Activated T-helper 17 cell treated with anti-CD3 and anti-CD28 coated beads, Interleukin-2, amount 50 U/mL, for 72 hours (primary cell): ENCODE measurements at places on chromosomes 6 and 20. TPM values are rescaled to one million over a fixed set of nuclear protein-coding genes. Genes with fewer than 3 reads are reported as not detected.
A peak's percentile ranks its signal among the peaks of the same experiment; 100 is the strongest.

The TFAP2D gene
- total RNA-seq, result not detected

The CST4 gene
- not detected for total RNA-seq

The PARD6B gene
- 3.2 TPM for total RNA-seq

The ANGPT4 gene
- 0.06 TPM for total RNA-seq

The SDC4 gene
- 21.6 TPM for total RNA-seq

The BPIFB1 gene
- not detected for total RNA-seq

The RAD21L1 gene
- not detected for total RNA-seq

The POM121L2 gene
- not detected for total RNA-seq

DNA sequence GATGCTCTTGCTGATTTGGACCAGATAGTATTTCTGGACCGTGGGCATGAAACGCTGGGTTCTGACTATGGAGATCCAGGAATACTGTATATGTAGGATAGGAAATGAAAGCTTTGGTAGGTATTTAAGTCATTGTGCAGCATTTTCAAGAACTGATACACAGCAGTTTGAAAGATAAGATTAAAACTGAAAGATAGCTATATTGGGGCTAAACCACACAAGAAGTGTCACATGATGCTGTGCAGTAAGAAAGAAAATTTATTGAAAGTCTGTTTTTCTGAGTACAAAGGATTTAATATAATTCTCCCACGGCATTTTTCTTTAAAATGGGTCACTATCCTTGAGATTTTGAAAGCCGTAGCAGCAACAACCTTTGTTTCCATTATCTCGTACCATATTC, 305 bp downstream of the IL17A start:
- ATAC-seq, result peak; percentile 57

DNA sequence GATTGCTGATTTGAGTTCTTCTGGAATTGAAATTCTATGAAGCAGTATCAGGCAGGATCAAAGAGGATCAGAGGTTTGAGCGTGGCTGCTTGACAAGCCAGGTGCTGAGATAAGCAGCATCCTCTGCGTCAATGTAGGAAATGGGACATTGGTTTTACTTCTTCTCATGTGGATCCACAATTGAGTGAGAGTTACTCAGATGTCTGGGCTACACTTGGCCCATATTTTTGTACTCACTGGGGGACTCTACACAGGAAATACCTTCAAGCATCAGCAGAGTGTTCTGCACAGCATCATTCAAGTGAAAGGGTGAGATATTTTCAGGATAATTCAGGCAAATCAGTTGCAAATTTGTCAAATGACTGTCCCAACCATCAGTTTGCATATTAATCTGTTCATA, 613.9 kb upstream of the ARID1B start:
- ATAC-seq, result peak; percentile 19

DNA sequence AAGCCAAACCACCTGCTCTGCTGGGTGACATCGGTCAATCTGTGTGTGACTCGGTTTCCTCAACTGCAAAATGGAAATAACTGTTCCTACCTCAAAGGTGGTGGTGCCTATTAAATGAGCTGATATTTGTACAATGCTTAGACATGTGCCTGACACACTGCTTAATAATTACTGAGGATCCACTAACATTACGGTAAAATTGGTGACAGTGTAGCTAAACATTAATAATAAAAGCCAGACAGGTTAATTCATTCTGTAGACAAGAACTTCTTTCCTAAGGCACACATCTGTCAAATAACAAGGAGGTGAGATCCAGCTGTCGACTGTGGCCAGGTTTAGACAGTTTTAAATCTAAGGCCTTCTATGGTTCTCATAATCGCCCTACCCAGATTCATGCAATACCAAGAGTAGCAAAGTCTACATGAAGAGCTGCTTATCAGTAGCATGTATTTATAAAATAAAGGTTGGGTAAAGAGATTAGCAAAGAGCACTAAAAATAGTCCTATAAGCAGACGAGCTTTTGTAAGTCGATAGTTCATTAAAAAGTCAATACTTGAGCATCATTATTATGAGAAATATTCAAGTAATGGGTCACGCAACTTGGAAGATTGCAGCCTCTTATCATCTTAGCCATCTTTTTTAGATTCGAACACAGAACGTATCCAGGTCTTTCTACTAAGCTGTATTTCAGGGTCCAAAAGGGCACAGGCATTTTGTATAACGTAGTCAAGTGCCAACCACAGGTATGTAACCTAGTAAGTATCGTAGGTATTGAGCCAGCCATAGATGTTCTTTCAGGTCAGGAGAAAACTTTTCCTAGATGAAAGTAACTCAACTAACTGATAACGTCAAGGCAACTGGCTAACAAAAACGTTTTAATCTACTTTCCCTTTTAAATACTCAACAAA, 3.2 kb downstream of the CNKSR3 start:
- no peak for ATAC-seq

DNA sequence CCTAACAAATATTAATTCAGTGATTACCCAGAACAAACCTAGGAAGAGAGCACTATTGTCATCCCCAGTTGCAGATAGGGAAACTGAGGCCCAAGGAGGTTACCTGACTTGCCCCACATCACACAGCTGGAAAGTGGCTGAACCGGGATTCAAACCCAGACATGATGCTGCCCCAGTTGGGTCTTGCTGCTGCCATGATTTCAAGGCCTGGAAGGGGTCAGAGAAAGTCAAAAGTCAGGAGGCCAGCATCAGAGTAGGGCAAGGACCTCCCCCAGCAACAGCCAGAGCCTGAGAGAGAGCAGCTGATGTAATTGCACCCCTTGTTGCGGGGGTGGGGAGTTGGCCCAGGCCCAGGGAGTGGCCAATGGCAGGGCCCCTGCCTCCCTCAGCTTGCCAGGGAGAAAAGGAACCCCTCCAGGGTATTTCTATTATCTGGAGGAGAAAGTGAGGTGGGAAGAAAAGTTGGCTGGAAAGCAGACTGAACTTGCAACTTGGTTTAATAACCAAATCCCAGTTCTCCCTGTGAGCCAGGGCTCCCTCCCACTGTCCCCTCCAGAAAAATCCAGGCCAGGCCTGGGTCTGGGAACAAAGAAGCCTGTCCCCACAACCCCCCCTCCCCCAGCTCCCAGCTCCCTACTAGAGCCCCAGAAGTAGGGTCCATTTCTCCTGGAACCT, 83.6 kb downstream of the MRPL14 start:
- no peak for ATAC-seq

DNA sequence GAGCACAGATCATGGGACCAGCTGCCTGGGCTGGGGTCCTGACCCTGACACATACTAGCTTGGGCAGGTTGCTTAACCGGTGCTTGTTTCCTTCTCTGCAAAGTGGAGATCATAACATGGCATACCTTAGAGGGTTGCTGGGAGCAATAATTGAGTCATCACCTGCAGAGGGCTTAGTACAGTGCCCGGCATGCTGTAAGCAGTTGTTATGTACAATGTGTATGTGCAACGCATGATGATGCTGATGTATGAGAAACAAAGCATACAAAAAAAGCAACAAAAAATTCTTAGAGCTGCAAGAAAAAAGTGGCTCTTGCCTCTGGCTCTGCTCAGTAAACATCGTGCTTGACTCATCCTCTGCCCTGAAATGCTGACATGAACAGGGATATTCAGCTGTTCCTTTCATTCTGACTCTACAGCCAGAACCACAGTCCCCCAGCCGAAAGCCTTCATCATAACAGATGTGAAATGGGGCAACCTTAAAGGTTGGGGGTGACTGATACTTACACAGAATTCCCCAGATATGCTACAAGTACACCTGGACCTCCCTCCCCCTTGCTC, 91.7 kb downstream of the CLIC5 start:
- peak; percentile 85 for ATAC-seq

- no peak for ATAC-seq
Measured at GRCh38 chr6:1094306-1094705, 217.6 kb upstream of the FOXQ1 start.

- peak; percentile 61 for ATAC-seq
Measured at GRCh38 chr20:32510601-32511357, 74.4 kb downstream of the NOL4L start.

DNA sequence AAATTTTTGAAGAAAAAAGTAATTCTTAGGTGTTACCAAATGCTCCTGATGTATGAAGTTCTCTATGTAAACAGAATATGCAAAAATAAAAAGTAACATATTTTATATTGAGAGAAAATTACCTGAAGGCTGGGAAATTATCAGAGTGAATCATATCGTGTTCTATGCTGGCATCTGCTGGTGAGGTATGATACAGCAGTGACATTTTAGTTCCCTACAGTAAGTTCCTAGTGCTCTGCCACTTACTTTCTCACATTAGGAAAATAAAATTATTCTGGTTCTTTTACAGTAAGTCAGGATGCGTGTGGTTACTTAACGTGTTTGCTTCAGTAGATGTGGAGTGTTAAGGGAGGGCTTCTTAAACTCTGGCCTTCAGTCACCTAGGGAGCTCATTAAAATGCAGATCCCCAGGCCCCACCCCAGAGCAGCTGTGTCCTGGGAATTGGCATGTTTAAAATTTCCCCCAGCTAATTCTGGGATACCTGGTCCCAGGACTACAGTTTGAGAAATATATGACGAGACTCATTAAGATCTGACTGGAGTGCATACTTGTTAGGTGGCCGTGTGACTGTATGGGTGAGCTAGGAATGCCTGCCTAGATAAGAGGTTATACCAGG, 3.2 kb downstream of the ACTR5 start:
- ATAC-seq, result no peak

DNA sequence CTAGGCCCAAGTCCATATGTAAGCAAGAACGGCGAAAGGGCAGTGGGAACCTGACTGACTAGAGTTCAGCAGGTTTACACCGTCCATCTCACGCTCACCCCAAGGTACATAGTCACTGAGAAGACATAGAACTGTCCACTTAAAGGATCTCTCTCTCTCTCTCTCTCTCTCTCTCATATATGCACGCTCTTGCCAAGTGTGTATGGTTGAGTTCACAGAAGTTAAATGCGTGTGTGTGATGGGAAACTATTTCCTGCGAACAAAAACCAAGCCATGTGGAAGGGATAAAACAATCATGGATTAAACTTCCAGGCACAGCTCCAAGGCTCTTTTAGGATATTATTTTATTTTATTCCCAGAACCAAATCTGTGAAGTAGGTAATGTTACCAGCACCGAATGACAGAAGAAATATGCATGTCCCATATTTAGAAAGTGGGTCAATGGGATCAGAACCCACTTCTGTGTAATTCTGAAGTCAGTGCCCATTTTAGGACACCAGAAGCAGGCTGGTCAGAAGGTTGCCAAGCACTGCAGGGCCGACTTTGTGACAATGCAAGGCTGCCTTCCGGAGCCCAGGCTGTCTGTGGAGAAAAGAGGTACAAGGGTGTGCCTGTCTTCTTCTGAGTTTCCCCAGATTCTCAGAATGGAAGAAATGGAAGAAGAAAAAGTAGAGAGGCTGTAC, 49.2 kb upstream of the MAP7 start:
- no peak for ATAC-seq

GRCh38 chr6:44561832-44562665, 174.5 kb downstream of the CDC5L start:
- ATAC-seq, result peak; percentile 42

DNA sequence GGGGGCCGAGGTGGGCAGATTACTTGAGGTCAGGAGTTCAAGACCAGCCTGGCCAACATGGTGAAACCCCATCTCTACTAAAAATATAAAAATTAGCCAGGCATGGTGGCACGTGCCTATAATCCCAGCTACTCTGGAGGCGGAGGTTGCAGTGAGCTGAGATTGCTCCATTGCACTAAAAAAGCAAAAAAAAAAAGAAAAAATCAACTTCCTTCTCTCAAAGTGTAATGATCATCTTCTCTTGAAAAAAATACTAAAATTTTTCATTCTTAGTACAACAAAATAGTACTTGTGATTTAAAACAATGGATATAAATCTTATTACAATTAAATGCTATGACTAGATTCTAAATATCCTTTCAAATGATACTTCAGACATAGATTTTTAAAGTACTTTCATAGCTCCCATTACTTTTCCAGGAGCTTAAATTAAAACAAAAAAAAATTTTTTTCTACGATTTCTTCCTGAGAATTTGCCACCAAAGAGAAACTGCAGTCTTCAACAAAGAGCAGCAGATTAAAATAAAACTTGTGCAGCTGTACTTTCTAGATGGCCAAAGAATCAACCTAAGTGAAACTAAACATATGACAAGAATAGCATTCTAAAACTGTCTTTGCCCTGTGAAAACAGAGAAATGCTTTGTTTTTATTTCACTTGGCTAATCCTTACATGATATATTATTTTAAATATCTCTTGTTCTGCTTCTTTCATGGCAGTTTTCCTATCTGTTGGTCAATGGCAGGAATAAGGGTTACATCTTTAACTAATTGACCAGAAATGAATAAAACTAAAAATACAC, 75.2 kb downstream of the MAP3K5 start:
- ATAC-seq, result no peak

DNA sequence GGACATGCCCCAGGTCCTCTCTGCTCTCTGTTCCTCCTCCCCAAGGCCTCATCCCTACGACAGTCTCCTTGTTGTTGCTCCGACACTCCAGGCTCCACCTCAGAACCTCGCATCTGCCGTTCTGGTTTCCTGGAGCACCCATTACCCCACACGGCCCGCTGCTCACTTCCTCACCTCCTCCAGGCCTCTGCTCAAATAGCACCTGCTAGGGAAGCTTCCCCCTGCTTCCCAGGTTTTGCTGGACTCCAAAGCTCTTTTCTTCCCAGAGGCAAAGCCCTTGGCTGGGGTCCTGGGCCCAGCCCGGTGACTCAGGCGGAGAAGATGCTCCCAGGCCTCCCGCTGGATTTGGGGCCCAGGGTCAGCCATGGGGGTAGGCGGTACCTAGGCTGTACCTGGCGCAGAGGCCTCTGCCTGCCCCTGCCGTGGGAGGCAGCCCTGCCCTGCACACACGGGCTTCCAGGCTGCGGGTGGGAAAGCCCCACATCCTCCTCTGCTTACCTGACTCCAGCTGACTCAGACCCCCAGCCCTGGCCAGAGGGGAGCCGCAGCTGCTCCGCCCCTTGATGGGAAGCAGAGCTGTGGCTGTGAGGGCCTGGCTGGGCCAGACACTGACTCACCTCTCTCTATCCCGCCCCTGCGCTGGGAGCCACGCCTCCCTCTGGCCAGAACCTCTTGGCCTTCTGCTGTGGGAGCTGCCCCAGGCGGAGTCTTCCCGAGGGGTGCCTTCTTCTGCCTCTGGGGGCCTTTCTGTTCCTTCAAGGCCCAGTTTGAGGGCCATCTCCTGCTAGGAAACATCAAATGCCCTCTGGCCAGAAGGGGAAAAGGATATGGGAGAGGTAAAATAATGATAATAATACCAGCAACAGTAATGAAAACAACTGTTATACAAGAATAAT, 130.5 kb downstream of the CEBPB start:
- peak; percentile 95 for ATAC-seq

- no peak for ATAC-seq
Measured at GRCh38 chr6:15875797-15876196, 213.0 kb upstream of the DTNBP1 start.

GRCh38 chr6:82521369-82521768, 157.8 kb downstream of the TPBG start:
- ATAC-seq, result no peak

GRCh38 chr20:39850821-39851330, 838.2 kb downstream of the MAFB start:
- ATAC-seq, result no peak
